ENCODE measurements at places on chromosomes 11 and 22.

GRCh38 chr22:17578136-17578754 lies 14.9 kb downstream of the SLC25A18 start:
- peak; percentile 42 for DNase-seq

GRCh38 chr11:73152861-73153483 lies 10.9 kb upstream of the FCHSD2 start:
- no peak for DNase-seq

DNA sequence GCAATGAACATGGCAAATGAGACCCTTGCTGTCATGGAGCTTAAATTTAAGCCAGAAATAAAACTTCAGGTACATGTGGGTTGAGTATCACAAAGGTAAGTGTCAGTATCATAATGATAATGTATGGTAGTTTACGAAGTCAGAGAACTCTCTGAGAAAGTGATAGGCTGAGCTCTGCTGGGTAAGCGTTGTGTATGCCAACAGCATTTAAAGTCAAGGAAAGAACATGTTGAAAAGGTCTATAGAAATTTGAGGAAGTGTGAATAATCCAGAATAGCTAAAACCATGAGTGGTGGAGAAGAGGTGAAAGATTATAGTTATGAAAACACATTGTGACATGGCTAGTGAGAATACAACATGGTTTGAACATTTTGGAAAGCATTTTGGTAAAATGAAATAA lies 17.4 kb upstream of the CTSC start:
- no peak for DNase-seq

DNA sequence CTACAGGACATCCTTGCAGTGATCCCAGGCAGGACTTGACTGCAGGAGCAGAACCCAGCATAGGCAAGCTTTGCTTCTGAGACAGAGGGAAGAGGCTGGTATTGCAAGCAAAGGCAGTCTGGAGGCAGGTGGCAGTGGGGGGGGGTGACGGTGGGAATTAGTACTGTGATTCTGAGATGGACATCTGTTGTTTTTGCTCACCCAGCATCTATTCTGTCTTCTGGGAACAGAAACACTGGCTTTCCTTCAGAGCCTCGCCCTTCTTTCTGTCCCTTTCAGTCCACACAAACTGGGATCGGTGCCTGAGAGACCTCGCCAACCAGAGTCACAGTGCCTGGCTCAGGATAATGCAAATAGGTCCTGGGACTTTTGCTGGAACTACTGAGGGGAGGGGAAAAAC lies 31.2 kb upstream of the RASL10A start:
- DNase-seq = no peak

GRCh38 chr22:38043151-38044039 lies 13.8 kb upstream of the PICK1 start:
- no peak for DNase-seq

- DNase-seq = no peak
Measured at GRCh38 chr11:47982616-47983015, 2.3 kb downstream of the PTPRJ start.

GRCh38 chr22:47019012-47019790 lies 256.8 kb downstream of the TBC1D22A start:
- no peak for DNase-seq

DNA sequence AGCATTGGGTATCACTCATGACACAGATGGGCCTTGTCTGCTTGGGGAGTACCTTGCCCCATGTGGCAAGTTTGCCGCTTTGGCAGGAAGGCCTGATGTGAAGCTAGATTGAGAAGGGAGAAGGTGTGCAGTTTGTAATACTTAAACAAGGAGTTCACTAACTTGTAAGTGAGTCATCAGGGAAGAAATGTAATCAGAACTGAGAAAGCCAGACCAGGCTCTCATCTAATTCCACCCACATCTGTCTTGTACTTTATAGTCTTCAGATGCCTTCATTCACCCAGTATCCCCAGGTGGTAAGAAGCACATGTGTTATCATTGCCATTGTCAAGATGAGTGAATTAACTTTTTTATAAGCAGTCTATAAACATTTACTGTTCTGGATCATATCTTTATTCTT lies 116.0 kb upstream of the DDI1 start:
- peak; percentile 33 for DNase-seq

DNA sequence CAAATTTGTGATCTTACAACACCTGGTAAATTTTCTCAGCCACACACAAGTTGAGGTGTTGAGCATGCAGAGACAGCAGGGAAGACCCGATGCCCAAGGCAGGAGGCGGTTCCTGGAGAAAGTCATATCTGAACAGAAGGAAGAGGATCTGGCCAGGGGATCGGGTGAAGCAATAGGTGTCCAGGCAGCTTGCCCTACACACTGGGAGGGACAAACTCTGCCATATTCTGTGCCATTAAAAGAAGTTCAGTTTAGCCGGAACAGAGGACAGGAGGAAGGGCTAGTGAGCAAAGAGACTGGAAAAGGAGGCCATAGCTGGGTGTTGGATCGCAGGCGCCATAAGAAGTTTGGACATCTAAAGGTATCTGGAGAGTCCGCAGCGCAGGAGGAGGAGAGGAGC lies 76.5 kb downstream of the TMPRSS5 start:
- no peak for DNase-seq

- DNase-seq = no peak
Measured at GRCh38 chr11:1982873-1983600, 14.6 kb downstream of the H19 start.

All from astrocyte of the spinal cord (primary cell).